ENCODE measurements at places on chromosomes 11 and 22.

DNA sequence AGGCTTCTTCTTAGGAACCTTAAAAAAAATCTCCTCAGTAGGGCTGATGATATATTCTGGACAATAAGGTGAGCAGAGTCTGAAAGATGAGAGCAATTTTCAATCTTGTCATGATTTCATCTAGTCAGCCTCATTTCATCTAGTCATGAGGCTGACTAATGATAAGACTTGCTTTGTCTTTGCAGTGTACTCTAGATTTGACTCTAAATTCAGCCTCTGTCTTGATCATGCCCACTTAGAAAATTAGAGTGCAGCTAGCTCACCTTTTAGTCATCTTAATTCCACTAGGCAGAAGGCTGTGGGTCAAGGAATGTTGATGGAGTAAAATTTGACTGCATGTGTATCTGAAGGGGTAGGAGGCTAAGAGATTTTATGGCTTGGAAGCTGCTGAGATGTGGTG, 5.5 kb downstream of the EHF start:
- peak; percentile 23 for DNase-seq

GRCh38 chr22:48939441-48940265, 888.0 kb downstream of the BRD1 start:
- no peak for DNase-seq

DNA sequence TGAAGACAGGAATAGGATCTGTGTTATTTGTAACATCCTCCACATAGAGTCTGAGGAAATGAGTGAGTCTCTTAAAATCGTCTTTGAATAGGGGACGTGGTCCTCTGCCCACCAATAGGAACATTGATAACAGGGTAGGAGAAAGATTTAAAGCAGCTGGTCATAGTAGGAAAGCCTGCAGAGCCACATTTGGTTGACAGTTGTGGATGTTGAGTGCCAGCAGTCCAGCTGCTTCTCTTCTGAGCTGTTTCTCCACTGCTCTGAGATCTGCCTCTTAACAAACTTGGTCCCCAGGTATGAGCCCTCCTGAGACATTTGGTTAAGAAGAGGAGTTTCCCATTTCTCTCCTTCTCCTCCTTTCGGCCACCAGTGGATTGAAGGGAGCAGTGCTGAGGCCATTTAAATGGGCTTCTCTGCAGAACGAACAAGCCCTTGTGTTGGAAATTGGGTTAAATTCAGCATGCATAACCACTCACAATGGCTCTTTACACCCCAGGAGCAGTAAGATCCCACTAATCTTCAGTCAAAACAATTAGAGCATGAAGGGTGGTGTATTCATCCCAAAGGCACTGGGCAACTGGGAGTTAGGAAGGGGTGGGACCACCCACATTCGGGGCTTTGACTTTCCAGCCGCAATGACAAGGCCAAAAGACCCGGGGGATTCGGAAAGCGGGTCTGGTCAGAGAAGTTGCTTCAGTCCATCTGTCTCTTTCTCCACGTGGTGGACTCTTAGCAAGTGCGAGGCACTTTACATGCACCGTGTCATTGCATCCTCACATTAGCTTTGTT, 32.3 kb downstream of the MIAT start:
- no peak for DNase-seq

GRCh38 chr11:95897731-95898130, 26.2 kb downstream of the MTMR2 start:
- DNase-seq = no peak

GRCh38 chr11:69667619-69668604, 7.2 kb downstream of the LTO1 start:
- no peak for DNase-seq

- peak; percentile 28 for DNase-seq
Measured at GRCh38 chr11:6703247-6704063, 20.3 kb upstream of the MRPL17 start.

DNA sequence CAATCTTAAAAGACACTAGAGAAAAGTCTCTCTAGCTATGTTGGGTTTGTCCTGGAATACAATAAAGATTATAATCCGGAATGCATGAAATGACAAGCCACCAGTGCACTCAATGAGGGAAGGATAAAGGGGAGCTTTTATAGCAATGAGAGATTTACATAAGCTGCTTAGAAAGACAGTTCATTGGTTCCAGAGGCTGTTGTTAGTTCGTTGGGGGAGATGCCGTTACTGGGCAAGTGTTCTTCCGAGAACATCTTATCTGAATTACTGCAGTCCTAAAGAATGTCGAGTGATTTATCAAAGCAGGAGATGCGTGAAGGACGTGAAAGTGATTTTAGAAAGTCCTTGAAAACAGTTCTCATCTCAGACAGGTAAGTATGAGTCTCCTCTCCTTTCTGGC, 33.6 kb downstream of the SYN3 start:
- DNase-seq = no peak

- DNase-seq = no peak
Measured at GRCh38 chr11:75659836-75660235, 9.0 kb downstream of the MAP6 start.

GRCh38 chr22:26464312-26464711, 19.3 kb downstream of the HPS4 start:
- DNase-seq = no peak

- no peak for DNase-seq
Measured at GRCh38 chr22:29023172-29023796, 38.3 kb downstream of the C22orf31 start.

DNA sequence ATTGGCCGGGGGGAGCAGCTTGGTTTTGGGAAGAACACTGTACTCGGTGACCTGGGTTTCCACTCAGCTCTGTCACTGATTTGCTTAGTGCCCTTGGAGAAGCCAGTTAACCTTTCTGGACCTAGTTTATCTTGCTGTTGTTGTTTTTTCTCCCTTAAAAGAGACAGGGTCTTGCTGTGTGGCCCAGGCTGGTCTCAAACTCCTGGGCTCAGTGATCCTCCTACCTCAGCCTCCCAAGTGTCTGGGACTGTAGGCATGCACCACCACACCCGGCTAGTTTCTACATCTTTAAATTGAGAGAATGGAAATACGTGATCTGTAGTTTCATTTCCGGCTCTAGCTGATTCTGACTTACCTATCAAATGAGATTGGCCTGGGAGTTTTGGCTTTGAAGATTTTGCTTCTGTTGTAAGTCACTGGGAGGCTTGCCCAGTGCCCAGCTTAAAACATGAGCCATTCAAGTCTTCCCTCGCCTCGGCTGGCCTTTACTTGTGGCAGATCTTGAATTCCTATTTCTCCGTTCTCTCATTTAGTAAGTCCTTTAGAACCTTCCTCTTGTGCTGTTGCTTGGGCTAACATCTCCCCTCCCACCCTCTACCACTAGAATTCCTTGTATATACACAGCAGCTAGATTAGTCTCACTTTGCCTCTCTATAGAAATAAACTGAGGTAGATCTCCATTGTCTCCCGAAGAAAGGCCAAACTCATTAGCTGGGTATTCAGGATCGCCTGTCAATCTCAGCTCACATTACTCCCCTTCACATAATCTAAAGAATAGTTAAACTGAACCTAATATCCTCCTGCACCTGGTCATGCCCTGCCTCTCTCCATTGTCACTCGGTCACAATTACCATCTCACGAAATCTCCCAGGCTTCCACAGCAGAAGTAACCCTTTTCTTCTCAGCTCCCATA, 87.7 kb upstream of the SLC25A18 start:
- no peak for DNase-seq

GRCh38 chr11:45155627-45156180, 9.3 kb downstream of the PRDM11 start:
- DNase-seq = no peak

GRCh38 chr22:42680648-42681047, 31.5 kb upstream of the CYB5R3 start:
- no peak for DNase-seq

GRCh38 chr11:10304495-10305261, at the start of gene ADM:
ADM (plus strand) TSS chr11:10305073; CDS start chr11:10305701, 628 bp downstream.
- DNase-seq = no peak

DNA sequence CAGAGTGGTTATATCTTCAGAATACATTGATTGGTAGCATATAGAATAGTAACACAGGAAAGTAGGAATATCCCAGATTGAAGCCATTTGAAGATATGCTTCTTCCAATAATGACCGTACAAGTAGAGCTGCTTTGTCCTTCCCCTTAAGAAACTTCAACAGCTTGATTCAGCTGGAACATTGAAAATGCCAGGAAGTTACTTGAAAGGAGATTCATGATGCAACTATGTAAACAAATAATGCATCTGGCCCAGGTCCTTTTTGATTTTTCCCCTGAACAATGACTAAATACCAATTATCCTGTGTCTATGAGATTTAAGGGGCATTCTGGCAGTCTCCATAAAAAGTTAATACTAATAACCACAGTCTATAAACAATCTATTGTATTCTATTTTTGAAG, 3.0 kb downstream of the DKK3 start:
- no peak for DNase-seq

- no peak for DNase-seq
Measured at GRCh38 chr11:62143727-62144126, 19.9 kb downstream of the INCENP start.

DNA sequence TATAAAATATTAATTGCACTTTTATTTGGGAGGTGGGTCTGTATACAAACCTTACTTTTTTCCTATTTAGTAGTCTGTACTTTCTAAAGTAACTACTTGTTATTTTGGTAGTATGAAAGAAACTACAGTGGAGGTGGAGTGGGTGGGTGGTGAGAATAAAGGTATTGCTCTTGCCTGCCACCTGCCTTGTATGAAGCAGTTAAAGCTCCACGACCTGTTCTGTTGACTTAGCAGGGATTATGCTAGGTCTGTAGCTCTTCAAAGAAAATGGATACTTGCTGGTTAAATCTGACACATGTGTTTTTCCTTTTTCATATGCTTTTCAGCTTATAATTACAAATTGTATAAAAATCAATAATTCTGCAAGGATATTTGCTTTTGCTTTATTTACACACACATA, 111.9 kb downstream of the EHF start:
- no peak for DNase-seq

DNA sequence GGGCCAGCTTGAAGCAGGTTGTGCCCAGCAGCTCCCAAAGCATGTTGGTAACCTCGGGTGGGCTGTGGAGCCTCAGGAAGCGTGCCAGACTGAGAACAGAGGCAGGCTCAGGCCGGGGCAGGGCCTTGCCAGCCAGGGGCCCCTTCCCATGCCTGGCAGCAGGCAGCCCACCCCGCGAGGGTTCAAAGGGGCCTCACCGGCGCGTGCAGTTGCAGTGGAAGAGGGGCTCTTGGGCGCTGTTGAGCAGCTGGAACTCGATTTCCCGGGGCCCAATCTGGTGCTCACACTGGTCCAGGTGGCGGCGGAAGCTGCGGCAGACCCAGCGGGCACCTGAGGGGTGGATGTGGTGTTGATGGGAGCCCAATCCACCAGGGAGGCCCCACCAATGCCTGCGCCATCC, 3.6 kb downstream of the PLA2G3 start:
- DNase-seq = no peak

DNA sequence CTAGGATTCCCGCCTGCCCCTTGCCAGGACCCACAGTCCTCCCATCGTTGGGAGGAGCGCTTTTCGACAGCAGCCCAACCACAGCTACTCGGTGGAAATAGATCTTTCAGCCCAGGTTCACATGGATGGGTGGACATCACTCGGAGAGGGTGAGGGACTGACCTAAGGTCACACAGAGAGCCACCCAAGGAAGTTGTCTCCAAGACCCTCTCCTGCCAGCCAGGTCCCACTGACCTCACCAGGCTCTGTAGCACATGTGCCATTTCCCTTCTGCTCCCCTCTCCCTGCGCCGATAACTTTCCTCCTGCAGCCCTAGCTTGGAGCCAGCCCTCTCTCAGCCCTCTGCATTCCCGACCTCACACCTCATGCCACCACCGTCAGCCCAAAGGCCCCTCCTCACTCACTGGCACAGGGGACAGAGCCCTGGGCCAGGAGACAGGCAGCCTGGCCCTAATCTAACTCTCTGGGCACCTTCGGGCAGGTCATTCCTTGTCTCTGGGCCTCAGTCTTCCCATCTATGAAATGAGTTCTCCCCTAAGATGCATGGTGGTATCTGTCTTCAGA, 4.7 kb downstream of the KCNJ4 start:
- DNase-seq = no peak

DNA sequence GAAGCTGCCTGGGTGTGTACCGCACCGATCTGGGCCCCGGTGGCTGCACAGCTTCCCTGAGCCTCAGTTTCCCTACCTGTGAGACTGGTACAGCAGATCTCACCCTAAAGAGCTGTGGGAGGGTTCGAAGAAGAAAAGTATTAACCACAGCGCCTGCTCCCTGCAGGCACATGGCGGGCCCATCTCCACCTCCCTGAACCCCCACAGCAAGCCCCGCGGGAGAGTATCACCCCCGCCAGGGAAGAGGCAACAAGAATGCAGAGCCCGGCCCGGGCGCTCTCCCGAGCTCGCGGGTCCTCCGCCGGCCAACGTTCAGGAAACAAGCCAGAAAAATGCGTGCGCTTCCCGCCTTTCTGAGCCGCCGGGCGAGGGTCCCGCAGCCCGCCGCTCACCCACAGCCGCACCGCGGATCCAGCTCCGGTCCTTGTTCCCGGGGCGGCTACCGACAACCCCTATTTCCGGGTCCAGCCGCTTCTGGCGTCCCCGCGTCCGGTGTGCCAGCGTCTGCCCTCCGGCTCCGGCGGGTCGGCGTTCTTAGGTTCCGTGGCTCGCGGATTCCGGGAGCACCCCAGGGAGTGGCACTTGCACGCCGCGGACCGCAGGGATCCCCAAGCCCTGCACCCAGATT, at the start of gene TOP3B:
TOP3B (minus strand) TSS at position 450 of the 628 bp plus-strand sequence. CDS start 7,078 bp downstream, outside the sequence.
- peak; percentile 86 for DNase-seq

DNA sequence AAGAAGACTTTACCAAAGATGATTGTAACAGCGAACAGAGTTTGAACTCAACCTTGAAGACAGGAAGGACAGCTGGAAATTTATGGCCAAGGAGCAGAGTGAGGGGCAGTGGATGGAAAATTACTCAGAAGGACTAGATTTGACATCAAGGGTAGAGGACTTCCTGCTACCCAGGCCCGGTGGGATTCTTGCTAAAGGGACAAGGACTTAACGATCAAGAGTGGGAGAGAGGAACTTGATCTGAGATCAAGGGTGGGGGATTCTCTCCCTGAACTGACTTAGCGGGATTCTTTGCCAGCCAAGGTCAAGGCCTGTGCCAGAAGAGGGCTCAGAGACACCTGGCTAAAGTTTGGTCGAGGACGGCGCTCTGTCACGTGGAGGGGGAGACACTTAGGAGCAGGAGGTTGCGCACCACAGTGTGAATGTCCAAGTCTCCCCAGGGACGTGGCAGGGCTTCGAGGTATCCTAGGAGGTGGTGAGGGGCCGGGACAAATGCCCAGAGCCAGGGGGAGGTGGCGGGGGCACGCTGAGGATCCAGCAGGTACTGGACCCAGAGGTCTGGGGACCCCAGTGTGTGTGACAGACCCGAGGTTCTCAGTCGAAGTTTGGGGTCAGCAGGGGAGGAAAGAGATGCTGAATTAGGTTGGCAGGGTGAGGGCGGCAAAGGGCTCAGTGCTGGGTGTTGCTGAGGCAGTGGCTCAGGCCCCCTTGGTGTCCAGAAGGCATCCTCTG, 46.1 kb upstream of the SHISAL1 start:
- DNase-seq = no peak

GRCh38 chr11:103850419-103851165, 185.8 kb upstream of the DDI1 start:
- DNase-seq = no peak

DNA sequence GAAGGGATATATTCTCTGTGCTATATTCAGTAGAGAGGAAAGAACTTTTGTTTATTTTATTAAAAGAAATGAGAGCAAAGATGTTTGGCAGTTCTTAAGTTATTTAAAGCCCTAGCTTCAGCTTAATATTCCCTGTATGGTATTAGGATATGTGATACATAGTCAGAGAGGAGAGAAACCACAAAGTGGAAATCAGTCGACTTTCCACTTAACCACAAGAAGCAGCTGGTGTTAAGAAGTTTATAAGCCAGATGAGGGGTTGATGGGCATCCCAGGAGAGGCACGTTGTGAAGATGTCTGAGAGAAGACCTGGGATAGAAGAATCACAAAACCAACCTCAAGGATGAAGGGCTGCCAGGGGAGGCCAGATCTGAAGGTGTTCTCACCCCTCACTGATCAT, 23.3 kb upstream of the PHF21B start:
- no peak for DNase-seq
